ENCODE measurements at places on chromosomes 13 and 19. TPM values are rescaled to one million over a fixed set of nuclear protein-coding genes. Genes with fewer than 3 reads are reported as not detected.

Gene MAP2K2
- 186 TPM for total RNA-seq

Gene TLE6
- 10.9 TPM for total RNA-seq

Gene ADGRE3
- total RNA-seq: not detected

Gene CLEC17A
- not detected for total RNA-seq

- DNase-seq: no peak
Measured at GRCh38 chr13:38223089-38223488, 126.6 kb upstream of the UFM1 start.

DNA sequence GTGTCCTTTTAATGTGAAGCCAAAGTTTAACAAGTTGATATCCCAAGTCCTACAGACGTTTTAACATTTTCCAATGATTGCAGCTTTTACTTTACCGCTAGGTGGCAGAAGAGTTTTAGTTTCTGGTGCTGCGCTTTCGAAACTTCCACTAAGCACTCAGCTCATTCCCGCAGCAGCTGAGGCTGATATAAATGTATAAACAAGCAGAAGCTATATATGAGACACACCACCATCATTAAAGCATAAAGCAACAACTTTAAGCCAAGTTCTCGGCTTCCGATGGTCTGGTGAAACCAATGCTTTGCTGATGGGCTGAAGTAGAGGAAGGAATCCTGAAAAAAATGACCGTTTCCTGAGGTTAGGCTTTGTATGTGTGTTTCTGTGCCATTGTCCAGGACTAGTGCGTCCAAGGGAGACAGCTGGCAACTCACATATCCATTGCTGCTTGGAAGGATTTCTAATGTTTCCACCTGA lies 753.9 kb downstream of the OLFM4 start:
- no peak for DNase-seq

- DNase-seq: no peak
Measured at GRCh38 chr13:60933638-60934037, 482.0 kb downstream of the PCDH20 start.

DNA sequence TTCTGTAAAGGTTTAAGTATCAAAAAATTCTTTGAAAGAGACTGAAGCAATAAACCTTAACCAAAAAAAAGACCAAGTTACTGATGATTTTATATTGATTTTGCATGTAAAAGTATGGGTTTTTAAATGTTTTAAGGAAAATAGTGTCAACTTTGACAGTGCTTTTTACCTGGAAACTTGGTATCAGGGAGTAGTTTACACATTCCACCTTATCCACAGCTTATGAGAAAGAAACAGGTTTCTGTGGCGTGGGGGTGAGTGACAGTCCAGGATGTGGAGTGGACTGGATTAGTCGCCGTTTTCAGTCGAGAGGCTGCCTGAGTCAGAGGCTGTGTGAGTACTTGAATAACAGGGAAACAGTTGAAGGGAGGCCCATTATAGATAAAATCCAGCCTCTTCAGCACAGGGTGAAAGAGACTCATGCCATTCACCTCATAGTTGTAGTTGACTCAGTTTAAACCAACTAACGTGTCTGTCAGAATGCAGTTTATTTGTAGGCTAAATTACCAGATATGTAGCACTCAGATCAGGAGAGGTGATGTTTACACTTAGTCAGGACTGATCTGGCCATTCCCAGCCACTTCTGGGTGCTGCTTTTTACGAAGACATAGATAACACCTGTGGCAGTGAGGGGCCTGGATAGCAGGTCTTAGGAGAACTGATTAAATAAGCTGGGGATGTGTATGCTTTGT lies 595 bp upstream of the GPR183 start:
- no peak for DNase-seq
